Activated CD4-positive, alpha-beta T cell treated with anti-CD3 and anti-CD28 coated beads, Interleukin-2, Interleukin-6, amounts not matched to agents 100 ng/mL and 50 ng/mL, durations not matched to agents 16 hours and 8 hours (primary cell): ENCODE measurements at places on chromosomes 13 and 19.

DNA sequence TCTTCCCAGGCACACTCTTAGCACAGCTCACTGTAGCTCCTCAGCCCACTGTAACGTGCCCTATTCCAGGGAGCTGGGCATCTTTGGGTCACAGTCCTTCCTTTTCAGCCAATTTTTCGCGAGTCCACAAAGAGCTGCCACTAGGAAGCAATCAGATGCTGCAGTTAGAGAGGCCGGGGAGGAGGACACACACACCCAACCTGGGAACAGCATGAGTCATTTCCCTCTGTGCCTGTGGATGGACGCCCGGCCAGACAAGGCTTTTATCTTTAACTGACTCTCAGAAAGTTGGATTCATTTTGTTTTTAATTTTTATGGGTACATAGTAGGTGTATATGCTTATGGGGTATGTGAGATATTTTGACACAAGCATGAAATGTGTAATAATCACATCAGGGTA, 918.6 kb downstream of the UQCRFS1 start:
- no peak for DNase-seq

DNA sequence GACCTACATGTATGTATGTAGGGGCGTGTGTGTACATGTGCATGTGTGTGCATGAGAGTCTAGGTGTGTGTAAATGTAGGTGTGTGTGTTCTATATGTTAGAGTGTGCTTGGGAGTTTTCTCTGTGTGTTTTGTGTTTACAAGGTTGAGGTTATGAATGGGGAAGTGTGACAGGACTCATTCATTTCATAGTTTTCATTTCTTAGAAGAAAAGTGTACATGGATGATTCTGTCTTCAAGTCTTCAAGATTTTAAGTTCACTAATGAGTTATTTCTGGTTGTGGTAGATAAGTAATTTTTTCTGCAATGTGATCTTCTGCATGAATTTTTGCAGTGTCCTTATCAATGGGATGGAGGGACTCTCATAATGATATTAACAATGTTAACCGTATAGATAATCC, 118.2 kb upstream of the SLC10A2 start:
- no peak for DNase-seq

GRCh38 chr13:25214491-25215252, 42.6 kb upstream of the AMER2 start:
- DNase-seq, result no peak

DNA sequence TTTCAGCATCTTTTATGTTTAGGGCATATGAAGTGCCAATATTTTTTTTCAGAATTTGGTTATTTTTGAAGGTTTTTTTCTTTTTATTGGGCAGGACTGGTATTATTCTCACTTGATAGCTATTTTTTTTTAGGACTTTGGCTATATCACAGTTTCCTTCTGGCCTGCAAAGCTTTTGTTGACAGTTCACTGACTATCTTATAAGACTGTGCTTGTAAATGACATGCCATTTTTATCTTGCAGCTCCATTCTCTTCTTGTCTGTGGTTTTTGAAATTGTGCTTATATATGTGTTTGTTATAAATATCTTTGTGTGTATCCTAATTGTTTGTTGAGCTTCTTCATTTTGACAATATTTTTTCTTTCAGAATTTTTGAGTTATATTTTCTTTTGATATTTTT, 26.4 kb upstream of the ZNF431 start:
- DNase-seq, result no peak

DNA sequence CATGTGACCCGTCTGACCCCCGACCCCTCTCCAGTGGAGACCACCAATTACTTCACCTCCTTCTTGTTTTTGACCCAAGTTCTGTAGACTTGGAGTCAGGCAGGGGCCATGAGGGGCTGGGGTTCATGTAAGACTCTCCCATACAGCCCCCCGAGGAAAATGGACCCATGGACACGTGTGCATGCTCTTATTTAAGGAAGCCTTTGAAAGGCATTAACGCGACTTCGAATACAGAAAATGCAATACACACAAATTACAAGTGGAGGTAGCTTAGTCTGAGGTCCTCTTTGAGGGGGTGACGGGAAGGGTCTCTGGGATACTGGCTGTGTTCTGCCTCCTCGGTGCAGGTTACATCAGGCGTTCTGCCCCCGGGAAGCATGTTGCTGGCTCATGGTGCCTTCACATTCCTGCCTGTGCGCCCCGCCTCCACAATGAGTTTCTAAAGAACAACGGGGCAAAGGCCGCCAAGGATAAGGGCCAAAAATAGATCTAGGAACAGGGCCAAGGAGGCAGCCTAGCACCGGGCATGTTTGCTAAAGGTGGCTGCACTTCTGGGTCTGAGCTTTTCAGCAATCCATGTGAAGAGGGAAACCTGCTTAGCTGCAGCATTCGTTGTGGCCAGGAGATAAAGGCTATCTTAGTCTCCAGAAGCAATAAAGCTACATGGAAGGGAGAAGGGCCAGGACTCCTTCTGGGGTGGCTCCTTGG, 54.5 kb downstream of the RAB20 start:
- no peak for DNase-seq

- no peak for DNase-seq
These were observed 12.9 kb upstream of the CCDC169 start for GRCh38 chr13:36310417-36311108.
